ENCODE measurements at places on chromosomes 7 and 10.

- DNase-seq = no peak
Observed at GRCh38 chr7:2163600-2164555, 68.9 kb downstream of the MAD1L1 start.

DNA sequence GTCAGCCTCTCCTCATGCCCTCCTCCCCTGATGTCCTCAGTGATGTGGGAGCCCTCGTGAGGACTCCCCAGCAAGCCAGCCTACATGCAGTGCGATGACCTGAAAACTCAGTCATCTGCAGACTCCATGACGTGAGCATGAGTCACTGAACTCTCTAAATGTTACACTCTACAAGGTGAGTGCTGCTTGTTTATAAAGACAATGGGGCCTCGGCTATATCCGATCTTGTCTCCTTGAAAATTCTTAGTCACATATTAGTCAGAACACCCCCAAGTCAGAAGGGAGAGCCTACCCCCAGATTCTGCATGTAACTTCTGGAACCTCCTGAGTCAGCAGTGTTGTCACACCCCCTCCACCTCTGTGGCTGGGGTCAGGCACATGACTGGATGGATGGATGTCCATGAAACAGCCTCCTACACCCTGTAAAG, 673.8 kb downstream of the INHBA start:
- peak; percentile 88 for DNase-seq

DNA sequence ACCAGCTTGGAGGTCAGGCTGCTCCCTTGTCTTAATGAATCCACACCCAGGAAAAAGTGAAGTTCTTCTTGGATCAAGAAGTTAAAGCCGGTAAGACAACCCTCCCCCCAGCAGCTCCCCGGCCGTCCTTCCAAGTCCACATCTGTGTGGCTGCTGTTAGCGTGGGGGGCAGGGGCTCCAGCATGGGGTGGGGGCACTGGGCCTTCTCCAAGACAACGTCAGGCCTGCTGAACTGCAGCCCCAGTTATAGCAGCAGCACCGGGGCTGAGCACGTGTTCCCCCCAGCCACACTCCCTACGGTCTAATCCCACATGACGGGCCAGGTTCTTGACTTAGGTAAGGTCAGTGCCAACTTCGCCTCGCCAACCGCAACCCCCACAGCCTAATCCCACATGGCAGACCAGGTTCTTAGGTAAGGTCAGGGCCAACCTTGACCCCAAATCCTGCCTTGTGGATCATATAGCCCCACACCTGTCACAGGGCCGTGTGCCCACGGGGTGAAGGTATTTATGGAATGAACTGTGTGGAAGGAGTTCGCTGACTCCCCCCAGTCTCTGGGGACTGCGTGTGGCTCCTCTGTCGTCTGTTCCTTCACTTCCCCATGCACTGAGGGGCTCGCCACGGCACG, 30.4 kb upstream of the EN2 start:
- DNase-seq = no peak

DNA sequence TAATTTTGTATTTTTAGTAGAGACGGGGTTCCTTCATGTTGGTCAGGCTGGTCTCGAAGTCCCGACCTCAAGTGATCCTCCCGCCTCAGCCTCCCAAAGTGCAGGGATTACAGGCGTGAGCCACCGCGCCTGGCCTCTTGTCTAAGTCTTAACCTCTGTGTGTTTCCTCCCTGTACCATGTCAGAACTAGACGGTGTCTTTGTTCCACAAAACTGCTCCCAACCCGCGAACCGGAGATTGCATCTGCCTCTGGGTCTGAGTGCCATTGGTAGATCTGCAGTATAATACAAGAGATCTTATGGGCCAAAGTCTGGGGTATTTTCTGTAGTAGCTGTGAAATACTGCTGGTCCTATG, 1.3 kb upstream of the EEF1AKMT2 start:
- no peak for DNase-seq

DNA sequence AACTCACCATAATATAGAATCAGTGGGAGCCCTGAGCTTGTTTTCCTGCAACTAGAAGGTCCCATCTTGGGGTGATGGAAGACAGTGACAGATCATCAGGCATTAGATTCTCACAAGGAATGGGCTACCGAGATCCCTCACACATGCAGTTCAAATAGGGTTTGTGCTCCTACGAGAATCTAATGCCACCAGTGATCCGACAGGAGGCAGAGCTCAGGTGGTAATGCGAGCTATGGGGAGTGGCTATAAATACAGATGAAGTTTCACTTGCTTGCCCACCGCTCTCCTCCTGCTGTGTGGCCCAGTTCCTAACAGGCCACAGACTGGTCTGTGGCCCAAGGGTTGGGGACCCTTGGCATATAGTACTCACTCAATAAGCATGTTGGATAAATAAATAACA, 93.4 kb downstream of the POU6F2 start:
- no peak for DNase-seq

DNA sequence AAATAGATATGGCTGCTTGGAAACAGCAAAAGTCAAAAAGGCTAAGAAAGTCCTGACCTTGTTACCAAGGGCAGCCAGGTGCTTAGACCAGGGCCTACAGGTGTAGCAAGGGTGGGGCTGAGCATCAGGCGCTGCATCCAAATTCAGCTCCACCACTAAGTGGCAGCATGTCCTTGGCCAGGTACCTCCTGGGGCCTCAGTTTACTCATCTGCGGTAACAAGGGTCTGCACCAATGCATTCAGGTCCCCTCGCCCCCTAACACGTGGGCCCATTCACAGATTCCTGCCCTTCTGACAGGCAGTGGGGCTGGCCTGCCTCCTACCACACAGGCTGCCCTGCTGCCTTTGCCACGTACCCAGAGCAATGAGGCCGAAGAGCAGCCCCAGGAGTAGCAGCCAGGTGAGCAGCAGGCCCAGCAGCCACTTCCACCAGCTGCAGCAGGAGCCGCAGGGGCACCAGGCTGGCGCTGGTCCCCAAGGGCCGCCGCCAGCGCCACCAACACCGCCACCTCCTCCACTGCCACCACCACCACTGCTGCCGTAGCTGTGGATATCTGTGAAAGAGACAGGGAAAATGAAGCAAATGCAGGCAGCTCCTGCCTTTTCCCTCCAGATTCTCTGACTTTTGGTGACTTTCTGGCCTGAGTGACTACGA, 28.9 kb downstream of the COL17A1 start:
- no peak for DNase-seq

- no peak for DNase-seq
Observed at GRCh38 chr10:97778452-97779302, 6.9 kb upstream of the SFRP5 start.

DNA sequence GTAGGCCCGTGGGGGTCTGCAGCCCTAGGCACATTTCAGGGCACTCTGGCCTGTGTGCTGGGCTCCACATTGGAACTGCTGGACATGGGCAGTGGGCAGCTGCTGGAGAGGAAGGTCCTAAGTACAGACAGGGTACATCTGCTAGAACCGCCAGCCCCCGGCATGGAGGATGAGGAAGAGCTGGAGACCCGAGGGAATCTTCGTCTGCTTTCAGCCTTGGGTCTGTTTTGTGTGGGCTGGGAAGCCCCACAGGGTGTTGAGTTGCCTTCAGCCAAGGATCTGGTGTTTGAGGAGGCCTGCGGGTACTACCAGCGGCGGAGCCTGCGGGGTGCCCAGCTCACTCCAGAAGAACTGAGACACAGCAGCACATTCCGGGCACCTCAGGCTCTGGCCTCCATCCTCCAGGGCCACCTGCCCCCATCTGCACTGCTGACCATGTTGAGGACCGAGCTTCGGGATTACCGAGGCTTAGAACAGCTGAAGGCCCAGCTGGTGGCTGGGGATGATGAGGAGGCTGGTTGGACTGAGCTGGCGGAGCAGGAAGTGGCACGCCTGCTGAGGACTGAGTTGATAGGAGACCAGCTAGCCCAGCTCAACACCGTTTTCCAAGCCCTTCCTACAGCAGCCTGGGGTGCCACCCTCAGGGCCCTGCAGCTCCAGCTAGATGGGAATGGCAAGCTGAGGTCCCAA, 1.4 kb downstream of the HPS6 start:
- no peak for DNase-seq

- DNase-seq = no peak
Observed at GRCh38 chr10:70932392-70933196, 44.2 kb upstream of the PCBD1 start.

GRCh38 chr7:77416621-77417371, 647 bp upstream of the GSAP start:
- no peak for DNase-seq

DNA sequence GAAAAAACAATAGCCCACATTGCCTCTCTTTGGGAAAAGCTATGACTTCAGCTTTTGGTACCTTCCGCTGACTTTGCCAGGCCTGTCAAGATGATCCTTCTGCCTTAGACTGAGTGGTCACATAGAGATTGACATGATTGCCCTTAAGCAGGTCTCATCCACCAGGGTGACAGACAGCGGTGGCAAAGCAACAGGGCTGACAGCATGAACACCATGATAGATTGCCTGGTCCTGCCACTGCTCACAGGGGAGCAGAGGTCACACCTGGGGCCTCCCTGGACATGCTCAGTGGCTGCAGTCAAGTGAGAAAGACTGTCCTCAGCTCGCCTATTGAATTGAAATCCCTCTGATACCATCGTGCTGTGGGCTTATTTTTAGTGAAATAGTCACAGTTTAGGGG, 1080.2 kb downstream of the KCNMA1 start:
- DNase-seq = no peak

GRCh38 chr10:88755753-88756152, 4.1 kb upstream of the LIPN start:
- no peak for DNase-seq

DNA sequence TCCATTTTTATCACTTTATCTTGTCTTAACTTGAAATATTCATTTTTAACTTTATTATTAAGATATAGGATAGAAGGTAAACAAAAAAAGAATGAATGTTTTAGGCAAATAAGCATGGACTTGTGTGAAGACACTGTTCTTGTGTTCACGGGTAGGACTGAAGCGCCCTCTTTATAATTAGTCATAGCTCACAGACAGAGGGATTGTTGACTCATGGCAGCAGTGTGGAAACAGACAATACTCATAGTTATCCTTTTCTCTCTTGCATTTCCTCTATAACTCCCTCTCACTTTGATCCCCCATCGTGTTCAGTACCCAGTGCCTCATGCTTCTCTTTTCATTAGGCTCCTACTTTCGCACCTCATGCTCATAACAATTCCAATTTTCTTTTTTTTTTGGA, 731.8 kb downstream of the PHTF2 start:
- peak; percentile 17 for DNase-seq

- no peak for DNase-seq
Observed at GRCh38 chr10:76334255-76334654, 902.8 kb downstream of the LRMDA start.

- no peak for DNase-seq
Observed at GRCh38 chr7:70674571-70675010, 457.4 kb upstream of the GALNT17 start.

DNA sequence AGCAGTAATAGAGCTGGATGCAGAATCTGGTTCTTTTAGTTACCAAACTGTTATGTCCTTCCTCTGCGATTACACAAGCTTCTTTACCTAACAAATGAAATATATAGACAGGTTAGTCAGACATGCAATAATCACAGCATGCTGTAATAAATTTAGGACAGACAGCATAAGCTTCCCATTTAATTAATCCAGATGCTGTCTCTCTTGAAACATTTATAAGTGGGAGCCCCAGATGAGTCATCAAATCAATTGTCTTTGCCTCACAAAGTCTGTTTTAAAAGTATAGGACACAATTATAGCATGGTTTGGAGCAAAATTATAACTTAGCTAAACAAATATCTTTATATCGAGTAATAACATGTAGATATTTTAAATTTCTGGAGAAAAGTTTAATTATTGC, 1.6 kb downstream of the CDNF start:
- DNase-seq = no peak

- no peak for DNase-seq
Observed at GRCh38 chr10:71912431-71912830, 51.8 kb upstream of the CHST3 start.

GRCh38 chr7:26136831-26137230, 15.2 kb upstream of the NFE2L3 start:
- no peak for DNase-seq

GRCh38 chr10:96267234-96267705, 4.1 kb downstream of the BLNK start:
- DNase-seq = no peak

DNA sequence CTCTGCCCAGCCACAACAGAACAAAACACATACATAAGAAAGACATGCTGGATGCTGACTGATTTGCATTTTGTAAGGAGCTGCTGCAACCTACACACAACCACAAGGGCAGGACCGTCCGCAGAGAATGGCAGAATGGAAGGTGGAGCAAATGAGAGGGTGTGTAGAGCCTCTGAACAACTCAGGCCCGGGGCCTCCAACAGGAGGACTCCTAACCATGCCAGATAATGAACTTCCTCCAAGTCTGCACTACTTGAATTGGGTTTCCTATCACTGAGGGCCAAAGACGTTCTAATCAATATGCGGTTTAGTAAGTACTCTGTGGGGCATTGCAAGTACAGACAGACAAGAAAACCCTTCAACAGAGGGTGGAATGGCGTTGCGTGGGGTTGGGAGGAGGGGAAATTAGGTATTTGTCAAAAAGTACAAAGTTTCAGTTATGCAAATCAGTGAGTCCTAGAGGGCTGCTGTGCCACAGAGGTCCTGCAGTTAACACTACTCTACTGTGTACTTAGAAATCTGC, 14.6 kb downstream of the VOPP1 start:
- no peak for DNase-seq

DNA sequence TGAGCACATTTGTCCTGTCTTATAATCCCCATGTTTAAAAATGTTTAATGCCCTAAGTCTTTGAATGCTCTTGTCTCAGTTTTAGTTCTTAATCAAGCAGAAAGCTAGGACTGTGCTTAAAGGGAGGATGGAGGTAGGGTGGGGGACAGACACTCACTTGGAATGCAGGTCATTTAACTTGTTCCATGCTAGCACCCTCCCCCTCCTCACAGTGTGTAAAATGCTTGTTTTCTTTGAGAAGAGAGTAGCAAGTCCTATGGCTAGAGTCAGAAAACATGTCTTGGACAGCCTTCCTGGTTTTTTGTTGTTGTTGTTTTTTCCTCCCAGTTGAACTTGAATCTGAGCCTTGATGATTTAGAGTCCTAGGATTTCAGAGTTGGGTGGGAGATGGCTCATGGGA, 114.2 kb downstream of the PLPP4 start:
- DNase-seq = no peak

DNA sequence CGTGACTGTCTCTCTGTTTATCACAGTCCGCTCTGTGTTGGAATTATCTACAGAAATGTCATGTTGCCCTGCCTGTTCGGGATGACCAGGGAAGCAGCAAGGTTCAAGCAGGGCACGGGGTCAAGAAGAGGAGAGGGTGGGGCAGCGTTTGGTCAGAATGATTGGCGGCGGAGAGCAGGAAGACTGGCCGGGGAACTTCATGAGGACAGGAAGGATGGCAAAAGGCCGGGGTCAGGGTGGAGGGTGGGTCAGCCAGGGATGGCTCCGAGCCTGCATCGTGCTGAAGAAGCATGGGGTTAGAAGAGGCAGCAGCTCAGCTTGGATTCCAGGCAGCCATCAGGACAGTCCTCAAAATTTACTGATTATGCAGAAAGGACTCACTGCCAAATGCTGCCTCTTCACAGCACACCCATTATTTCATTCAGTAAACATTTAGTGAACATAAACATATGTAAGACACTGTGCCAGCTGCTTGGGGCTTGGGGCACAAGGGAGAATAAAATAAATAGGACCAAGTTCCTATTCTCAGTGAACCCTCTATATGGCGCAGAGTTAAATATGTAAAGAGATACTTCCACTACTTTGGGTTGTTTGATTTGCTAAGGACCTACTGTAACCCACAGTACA, 42.8 kb downstream of the WNT2 start:
- DNase-seq = no peak

GRCh38 chr10:119947300-119947699, 54.8 kb downstream of the SEC23IP start:
- peak; percentile 9 for DNase-seq

Data from fibroblast of pulmonary artery (primary cell).